ENCODE measurements at places on chromosomes 1 and 21.

GRCh38 chr1:219806642-219807041 lies 121.7 kb downstream of the SLC30A10 start:
- no peak for DNase-seq

DNA sequence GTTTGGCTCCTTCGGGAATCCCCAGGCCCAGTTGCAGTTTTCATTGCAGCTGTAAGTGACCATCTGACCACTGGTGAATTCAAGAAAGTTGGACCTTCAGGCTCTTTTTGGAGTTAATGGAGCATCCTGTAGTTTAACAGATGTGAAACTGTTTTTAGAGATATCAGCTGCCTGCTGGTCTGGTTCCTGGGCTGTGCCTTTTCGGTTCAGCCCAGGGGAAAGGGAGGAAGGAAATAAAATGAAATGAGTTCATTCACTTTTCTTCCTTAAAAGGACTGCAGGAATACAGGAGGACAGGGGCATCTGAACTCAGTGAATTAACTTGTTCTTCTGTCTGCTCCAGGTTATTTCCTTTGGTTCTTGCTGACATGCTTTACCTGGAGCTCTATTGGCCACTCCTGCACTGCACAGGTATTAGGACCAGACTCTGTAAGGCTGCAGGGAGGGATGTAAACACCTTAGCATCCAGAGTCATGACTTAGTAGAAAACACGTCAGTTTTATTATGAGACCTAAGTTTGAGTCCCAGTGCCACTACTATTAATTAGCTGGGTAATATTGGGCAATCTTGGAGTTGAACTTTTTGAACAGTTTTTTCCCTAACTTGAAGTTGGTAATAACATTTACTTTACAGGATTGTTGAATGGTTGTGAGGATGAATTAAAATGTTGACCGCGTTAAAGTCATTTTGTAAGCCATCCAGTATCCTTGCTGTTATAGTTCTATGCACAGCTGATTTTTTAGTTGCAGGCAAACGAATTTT lies 83.6 kb downstream of the LRRC8D start:
- no peak for DNase-seq

GRCh38 chr1:30511991-30512913 lies 211.1 kb downstream of the MATN1 start:
- DNase-seq = no peak

DNA sequence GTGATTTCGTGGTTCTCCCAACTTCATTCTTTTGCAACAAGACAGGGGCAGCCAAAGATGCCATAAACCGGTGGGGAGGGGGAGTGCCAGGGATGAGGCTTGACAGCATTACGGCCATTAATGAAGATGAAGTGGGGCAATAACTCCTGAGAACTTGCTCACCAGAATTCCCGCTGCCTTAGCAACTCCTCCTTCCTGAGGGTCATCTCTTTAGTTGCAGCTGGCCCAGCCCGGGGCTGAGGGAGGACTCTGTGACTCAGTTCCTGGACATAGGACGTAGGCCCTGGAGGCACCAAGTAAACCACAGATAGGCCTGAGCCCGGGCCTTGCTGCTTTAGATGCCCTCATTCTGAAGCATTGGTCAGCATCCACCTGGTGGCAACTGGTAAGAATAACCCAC lies 330.2 kb downstream of the RRAGC start:
- DNase-seq = no peak

DNA sequence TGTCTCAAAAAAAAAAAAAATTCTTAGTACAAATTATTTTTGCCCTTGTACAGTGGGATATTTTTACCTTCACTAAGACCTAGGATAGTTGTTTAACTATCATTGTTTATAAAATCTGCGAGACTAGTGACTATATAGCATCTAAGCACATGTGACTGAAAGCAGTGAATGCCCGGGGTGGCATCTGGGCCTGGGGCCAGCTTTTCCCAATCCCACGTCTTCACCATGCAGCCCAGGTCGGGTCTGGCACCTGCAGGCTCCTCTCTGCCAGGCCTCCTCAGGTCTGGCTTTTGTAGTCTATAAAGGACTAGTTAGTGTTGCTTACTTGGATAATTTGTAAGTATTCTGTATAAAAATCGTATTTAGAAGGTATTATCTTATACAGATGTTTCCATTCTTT lies 40.8 kb downstream of the CBS start:
- DNase-seq = no peak

- DNase-seq = no peak
Measured at GRCh38 chr1:9732123-9732971, 80.8 kb downstream of the PIK3CD start.

DNA sequence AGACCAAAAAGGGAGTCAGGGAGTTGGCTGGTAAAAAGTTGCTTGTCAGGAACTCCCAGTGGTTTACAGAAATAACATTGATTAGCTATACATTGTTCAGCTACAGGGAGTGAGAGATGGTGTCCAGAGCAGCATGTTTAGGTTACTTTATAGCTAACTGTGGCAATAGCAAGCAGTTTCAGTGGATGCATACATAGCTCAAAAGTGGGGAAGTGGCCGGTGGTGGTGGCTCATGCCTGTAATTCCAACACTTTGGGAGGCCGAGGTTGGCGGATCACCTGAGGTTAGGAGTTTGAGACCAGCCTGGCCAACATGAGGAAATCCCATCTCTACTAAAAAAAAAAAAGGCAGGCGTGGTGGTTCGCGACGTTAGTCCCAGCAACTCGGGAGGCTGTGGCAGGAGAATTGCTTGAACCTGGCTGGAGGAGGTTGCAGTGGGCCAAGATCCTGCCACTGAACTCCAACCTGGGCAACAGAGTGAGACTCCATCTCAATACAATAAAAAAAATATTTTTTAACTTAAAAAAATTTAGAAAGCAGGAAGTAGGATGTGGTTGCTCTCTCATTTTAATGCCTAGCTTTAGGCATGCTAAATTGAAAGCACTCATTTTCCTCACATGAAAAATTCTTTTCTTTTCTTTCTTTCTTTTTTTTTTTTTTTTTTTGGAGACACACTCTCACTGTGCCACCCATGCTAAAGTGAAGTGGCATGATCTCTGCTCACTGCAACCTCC lies 109.7 kb downstream of the PPIAL4G start:
- DNase-seq = peak; percentile 35

DNA sequence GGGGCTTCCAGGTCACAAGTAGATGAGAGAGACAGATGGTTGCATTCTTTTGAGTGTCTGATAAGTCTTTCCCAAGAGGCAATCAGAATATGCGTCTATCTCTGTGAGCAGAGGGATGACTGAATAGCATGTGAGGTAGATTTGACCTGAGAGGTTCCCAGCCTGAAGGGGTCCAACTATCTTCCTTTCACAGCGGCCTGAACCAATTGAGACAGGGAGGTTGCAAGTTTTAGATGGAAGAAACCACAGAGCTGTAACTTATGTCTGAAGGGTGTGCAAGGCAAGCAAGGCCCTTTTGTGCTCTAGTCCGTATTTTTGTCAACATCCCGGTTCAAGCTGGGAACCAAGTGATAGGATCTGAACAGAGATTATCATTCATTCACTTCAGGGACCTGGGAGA lies 9.9 kb upstream of the RNF187 start:
- no peak for DNase-seq

GRCh38 chr1:18111605-18112297 lies 4.2 kb downstream of the IGSF21 start:
- no peak for DNase-seq

DNA sequence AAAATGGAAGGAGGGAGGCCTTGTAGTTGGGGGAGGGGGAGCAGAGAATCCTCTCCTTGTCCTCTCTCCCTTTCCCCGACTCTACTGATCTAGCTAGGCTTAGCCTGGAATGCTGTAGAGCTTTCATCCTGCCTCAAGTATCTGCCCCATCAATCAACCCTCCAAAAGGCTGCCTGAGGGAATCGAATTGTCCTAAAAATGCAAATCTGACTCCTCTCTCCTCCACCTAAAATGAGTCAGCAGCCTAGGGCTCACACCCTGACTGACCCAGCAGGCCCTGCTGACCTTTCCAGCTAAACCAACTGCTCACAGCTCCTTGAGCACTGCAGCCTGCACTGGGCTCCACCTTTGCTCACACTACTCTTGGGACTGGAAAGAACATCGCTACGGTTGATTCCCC lies 2.8 kb downstream of the HPDL start:
- DNase-seq = no peak

DNA sequence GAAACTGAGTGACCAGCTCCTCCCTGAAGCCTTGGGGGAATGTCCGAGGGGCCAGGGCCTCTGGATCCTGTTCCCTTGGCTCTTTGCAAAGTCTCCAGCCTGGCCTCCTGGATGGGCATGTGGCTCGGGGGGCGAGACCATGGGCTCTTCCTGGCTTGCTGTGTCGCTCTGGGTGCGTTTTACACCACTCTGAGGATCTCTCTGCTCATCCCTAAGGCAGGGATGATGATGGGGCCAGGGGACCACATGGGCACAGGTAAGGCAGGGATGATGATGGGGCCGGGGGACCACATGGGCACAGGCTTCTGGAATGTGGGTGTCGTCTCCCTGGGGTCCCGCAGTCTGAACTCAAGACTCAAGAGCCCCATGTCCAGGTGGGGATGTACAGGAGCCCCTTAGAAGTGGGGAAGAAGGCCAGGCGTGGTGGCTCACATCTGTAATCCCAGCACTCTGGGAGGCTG lies 17.7 kb downstream of the TP73 start:
- no peak for DNase-seq

GRCh38 chr1:6546326-6546725 lies 8.0 kb downstream of the NOL9 start:
- no peak for DNase-seq

DNA sequence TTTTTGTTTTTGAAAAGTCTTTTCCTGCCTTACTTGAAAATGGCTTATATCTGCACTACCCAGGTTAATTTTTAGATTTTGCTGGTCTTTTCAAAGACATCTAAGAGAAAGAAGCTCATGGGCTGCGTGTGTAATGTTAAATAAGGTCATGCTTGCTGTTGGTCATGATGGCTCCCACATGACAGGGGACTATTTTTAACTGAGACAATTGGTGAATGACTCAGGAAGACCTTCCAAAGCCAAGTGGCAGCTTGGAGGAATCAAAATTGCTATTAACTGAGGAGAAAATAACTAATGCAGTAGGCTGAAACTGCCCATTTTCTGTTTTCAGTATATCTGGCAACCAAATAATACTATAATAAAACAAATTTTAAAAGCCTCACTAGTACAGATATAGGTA lies 117.1 kb upstream of the SPAG17 start:
- no peak for DNase-seq

GRCh38 chr1:162710345-162710744 lies 78.1 kb downstream of the DDR2 start:
- DNase-seq = no peak

- DNase-seq = peak; percentile 61
Measured at GRCh38 chr1:154943649-154944400, 7.3 kb upstream of the PMVK start.

GRCh38 chr1:59692591-59692990 lies 122.2 kb upstream of the HOOK1 start:
- DNase-seq = no peak

DNA sequence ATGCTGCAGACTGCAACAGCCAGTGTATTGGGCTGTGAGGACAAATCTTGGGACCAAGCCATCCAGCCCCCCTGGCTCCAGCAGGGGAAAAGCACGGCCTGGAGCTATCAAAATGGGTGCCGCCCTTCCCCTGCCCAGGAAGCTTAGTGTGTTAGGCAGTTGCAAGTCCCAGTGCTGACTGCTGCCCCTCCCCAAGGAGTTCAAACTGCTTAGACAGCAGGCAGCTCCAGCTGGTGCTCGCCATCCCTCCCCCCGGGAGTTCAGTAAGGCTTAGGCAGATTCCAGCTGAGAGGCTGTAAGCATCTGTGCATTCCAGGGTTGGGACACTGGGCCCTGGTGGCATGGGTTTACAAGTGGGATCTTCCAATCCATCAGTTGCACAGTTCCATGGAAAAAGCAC lies 579.6 kb upstream of the NR5A2 start:
- DNase-seq = no peak

All from CD4-positive, alpha-beta T cell treated with Interleukin-6 for 4 hours (primary cell).